ENCODE measurements at places on chromosomes 1 and 21. TPM values are rescaled to one million over a fixed set of nuclear protein-coding genes. Genes with fewer than 3 reads are reported as not detected.

The KIRREL1 gene
- 49.6 TPM for total RNA-seq

The FCRL2 gene
- not detected for total RNA-seq

The KRTAP21-2 gene
- total RNA-seq: not detected

The NCSTN gene
- total RNA-seq: 91.4 TPM

The RNF207 gene
- total RNA-seq: 16.1 TPM

The TENT5C gene
- total RNA-seq: 0.09 TPM

The PYHIN1 gene
- not detected for total RNA-seq

The TSNAX gene
- 33.0 TPM for total RNA-seq

The GREM2 gene
- total RNA-seq: not detected

The ITLN2 gene
- total RNA-seq: 0.18 TPM

The OPRD1 gene
- not detected for total RNA-seq

The MYBPH gene
- not detected for total RNA-seq

The PLEKHM2 gene
- total RNA-seq: 44.3 TPM

The KCNE2 gene
- not detected for total RNA-seq

The RGS13 gene
- total RNA-seq: not detected

The HCRTR1 gene
- 0.54 TPM for total RNA-seq

The SPATA21 gene
- total RNA-seq: not detected

The RGS4 gene
- total RNA-seq: 578 TPM

The RNU1-2 gene
- 5,329 TPM for total RNA-seq

The PLA2G2D gene
- total RNA-seq: not detected

The OR4F29 gene
- total RNA-seq: not detected

The ACKR1 gene
- 0.75 TPM for total RNA-seq

The ARHGAP30 gene
- not detected for total RNA-seq

The FCRL5 gene
- total RNA-seq: not detected

The PKP1 gene
- not detected for total RNA-seq

Data from endothelial cell of coronary artery (primary cell).